Putamen (tissue), 1 donor: ENCODE measurements at places on chromosomes 7 and 10.

GRCh38 chr7:116249969-116250553 lies 39.7 kb downstream of the TES start:
- no peak for DNase-seq

GRCh38 chr7:95433952-95434556 lies 774 bp downstream of the PON2 start:
- DNase-seq: peak; percentile 12

GRCh38 chr7:116089293-116089692 lies 58.7 kb upstream of the TFEC start:
- DNase-seq: no peak

- DNase-seq: no peak
Observed at GRCh38 chr10:71228875-71229675, 16.7 kb downstream of the UNC5B start.

DNA sequence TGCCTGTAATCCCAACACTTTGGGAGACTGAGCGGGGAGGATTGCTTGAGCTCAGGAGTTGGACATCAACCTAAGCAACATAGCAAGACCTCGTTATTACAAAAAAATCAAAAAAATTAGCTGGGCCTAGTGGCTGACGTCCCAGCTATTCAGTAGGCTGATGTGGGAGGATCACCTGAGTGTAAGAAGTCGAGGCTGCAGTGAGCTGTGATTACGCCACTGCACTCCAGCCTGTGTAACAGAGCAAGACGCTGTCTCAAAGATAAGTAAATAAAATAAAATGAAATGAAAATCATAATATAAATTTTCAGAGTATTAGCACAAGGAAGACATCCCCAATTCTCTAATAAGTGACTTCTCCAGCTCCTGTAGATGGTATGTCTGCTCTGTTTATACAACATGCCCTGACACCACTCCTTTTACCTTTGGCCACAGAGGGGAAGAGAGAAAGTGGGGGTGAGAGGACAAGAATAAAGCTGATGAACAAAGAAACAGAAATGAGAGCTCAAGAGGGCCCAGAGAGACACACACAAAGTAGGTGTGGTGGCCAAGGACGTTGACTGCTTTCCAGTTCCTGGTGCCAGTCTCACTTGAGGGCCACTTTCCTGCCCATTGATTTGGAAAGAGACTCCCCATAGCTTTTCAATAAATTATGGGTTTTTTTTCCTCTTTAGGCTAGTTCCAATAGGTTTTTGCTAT lies 62.9 kb downstream of the PTTG1IP2 start:
- DNase-seq: no peak

DNA sequence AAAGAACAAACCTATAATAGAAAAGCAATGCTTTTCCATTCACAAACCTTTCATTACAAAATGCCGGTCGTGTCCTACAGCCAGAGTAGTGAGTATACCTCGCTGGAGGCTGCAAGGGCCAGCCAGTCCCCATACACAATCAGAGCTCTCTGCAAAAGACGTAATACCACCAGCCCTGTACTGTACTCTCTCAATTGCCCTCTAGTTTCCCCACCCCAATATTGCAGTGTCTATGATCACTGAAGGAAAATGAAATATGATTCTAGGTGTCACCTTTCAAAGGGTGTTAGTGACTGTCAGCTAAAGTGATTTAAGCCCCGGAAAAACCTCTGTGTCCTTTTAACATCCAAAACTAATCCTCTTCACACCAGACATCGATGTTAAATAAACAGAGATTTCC lies 24.8 kb downstream of the PLXNA4 start:
- DNase-seq: no peak
